Activated naive CD8-positive, alpha-beta T cell treated with anti-CD3 and anti-CD28 coated beads, Interleukin-2, amount 50 U/mL, for 16 hours (primary cell): ENCODE measurements at places on chromosomes 5 and 9.

- DNase-seq: no peak
These were observed 126.7 kb downstream of the GRIA1 start for GRCh38 chr5:153617190-153617589.

DNA sequence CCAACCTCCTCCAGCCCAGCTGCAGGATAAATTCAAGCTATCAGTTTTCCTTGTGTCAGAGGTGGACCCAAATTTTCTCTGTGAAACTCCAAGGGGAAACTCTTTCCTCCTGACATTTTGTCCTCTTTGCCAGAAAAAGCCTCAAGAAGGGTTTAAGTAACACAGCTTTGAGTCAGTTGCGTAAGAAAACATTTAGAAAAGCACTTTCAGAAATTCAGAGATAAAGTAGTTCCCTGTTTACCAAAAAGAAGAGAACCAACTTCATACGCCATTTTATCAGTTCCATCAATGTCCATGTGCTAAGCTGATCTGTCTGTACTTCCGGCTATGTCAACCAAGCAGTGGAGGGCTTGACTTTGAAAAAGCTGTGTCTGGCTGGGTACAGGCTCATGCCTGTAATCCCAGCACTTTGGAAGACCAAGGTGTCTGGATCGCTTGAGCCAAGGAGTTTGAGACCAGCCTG lies 19.9 kb upstream of the SUSD1 start:
- no peak for DNase-seq

DNA sequence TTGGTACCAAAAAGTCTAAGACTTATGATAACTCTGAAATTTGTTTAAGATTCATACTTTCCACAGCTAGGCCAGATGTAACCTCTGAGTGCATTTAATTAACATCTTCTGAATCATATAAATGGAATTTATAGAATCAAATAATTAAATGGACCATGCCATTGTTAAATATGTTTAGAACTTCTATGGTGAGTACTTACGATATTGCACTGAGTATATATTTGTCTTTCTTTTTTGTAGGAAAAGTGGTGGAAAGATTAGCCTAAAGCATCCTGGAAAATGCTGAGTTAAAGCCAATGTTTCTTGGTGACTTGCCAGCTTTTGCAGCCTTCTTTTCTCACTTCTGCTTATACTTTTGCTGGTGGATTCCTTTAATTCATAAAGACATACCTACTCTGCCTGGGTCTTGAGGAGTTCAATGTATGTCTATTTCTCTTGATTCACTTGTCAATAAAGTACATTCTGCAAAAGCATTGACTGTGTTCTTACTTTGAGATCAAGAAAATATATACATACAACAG lies 11.9 kb downstream of the SPINK6 start:
- no peak for DNase-seq

DNA sequence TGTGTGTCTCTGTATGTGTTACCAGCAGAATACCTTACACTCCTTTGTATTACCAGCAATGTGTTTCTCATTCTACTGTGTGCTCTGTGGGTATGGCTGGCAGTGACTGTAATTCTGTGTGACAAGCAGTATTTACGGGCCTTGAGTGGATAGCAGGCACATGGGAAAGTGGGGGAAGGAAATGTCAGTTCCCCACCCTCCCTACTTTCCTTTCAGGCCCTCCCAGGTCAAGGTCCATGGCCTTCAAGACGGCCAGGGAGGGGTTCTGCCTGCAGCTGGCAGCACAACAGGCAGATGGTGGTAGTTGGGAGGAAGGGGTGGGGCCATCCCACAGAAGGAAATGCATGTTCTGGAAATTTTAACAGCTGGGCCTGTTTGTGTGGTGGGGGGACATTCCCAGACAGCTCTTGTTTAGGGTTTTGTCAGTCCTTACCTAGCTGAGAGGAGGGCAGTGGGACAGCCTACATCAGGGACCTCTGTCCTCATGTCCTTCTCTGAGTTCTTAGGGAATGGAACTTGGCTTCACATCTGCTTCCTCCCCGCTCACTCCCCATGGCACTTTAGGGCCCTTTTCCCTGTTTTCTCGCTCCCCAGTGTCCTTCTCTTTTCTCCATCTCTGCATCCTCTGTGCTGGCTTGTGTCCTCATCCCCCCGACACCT lies 14.6 kb upstream of the TNIP1 start:
- no peak for DNase-seq

DNA sequence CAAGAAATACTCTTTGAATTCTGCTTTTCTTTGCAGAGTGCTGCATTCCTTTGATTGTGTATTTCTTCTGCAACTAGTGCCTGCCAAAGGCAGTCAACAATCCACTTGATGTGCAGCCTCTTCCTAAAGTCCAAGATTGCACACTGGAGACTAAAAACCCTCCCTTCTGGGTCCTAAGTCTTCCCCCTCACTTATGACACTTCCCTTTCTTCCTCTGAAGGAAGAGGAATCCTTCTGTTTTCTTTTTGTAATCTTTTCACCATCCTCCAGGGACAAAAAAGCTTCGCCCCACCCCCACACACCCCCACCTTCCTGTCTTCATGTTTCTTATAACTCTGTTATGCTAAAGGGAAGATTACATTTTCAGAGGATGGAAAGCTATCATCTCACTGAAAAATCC lies 39.9 kb downstream of the WDR36 start:
- no peak for DNase-seq

DNA sequence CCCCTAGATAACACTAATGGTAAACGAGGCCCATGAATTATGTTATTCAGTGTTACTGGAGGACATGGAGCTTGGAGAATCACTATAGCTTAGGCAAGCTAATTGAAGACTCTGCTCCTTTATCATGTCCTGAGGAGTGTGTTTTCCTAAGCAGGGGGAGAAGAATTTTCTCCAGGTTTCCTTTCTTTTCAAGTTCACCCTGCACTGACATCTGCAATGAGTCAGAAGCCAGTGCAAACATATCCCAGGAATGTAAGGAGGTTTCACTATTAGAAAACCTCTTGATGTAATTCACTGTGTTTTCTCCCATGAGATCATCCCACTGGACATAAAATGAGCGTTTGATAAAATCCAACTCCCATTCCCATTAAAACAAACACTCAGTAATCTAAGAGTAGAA lies 75.6 kb downstream of the DMRT2 start:
- DNase-seq: no peak

- no peak for DNase-seq
These were observed 84.1 kb downstream of the TLE1 start for GRCh38 chr9:81605170-81605670.

- no peak for DNase-seq
These were observed 576.1 kb downstream of the CDH18 start for GRCh38 chr5:19411936-19412335.

- DNase-seq: no peak
These were observed 139.1 kb upstream of the ADRA1B start for GRCh38 chr5:159777049-159777660.
